ENCODE measurements at places on chromosomes 5 and 9.

- no peak for DNase-seq
Measured at GRCh38 chr5:112757468-112758208, 20.0 kb downstream of the APC start.

- DNase-seq, result no peak
Measured at GRCh38 chr9:13879981-13880380, 434.0 kb downstream of the NFIB start.

- DNase-seq, result no peak
Measured at GRCh38 chr5:74736759-74737158, 30.2 kb downstream of the GFM2 start.

GRCh38 chr9:94153905-94154304, 69.6 kb downstream of the PTPDC1 start:
- DNase-seq, result no peak

GRCh38 chr5:1770443-1770802, 29.2 kb downstream of the MRPL36 start:
- no peak for DNase-seq

GRCh38 chr5:68555907-68556681, 340.5 kb downstream of the PIK3R1 start:
- DNase-seq, result no peak

Measured in stimulated activated effector memory CD8-positive, alpha-beta T cell treated with anti-CD3 and anti-CD28 coated beads, Interleukin-12 subunit alpha, Interleukin-12 subunit beta, amount 100 ng/mL, for 72 hours (primary cell).